Stimulated activated CD4-positive, alpha-beta T cell treated with anti-CD3 and anti-CD28 coated beads, Interleukin-4, amount 100 ng/mL, for 1 hour (primary cell): ENCODE measurements at places on chromosomes 3 and 15.

DNA sequence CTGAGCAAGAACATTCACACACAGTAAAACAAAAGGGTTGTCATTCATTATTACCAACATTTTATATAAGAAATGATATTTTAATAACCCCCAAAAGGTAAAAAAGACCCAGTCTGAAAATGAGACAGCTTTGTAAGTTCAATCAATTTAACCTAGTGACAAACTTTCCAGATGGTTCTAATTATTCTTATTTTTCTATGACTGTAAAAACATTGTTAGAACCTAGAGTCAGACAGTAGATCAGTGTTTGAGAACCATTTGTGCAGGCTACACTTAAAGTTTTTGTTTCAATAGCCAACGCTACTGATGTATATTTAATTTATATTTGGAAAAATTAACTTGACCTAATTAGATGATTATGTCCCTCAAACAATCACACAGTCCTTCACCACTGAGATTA is 708.4 kb upstream of the CBLB start:
- DNase-seq: no peak

- no peak for DNase-seq
Observed at GRCh38 chr15:80036071-80036470, 23.4 kb upstream of the ZFAND6 start.

DNA sequence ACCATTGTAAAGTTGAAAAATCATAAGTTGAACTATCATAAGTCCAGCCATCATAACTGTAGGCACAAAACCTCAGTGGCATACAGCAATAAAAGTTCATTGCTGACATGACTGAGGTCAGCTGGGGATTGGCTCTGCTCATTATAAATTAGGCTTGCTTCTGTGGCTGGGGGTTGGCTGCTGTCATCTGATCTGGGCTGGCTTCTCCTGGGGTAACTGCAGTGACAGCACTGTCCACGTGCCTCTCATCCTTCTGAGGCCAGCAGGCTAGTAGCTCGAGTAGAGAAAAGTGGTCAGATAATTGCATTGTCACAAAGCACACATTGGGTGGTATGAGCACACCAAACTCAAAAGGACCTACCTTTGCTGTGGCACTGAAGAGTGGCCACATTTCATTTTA is 31.3 kb downstream of the CMTM7 start:
- DNase-seq: no peak

DNA sequence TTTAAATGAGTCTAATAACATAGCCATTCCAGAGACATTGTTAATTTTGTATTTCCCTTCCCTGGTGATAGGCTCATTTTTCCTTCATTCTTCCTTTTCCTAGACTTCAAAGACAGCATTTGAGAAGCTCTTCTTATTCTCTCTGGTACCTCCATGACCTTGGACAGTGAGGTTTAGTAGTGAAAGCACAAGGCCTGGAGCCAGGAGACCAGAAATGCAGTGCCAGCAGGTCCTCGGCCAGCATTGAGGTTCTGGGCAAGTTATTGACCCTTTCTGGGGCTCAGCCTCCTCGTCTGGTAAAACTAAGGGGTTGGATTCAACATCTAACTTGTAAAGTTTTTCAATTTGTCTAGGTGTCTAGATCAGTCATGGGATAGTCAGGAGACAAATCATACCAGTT is 146.9 kb downstream of the SV2B start:
- DNase-seq: no peak

DNA sequence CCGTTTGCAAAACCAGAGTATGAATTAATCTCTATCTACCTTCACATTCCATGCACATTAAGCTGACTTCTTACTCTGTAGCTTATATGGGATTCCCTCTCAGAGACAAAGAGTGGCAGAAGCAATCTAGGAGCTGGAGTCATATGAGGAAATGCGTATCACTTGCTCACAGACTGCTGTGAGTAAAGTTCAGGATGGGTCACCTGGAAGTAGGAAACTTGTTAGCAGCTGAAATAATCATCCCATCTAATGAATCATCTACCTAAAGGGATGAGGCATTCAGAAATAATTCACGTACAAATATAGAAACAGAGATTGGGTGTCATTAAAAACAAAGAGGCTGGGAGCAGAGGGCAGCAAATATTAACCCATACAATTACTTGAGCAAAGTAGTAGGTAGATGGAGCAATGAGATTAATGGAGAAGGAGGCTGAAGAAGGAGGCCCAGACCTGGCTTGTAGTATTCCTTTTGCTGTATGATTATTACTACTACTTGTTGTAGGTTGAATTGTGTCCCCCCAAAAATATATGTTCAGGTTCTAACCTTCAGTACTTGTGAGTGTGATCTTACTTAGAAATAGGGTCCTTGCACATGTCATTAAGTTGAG is 866.3 kb downstream of the ROBO2 start:
- no peak for DNase-seq

DNA sequence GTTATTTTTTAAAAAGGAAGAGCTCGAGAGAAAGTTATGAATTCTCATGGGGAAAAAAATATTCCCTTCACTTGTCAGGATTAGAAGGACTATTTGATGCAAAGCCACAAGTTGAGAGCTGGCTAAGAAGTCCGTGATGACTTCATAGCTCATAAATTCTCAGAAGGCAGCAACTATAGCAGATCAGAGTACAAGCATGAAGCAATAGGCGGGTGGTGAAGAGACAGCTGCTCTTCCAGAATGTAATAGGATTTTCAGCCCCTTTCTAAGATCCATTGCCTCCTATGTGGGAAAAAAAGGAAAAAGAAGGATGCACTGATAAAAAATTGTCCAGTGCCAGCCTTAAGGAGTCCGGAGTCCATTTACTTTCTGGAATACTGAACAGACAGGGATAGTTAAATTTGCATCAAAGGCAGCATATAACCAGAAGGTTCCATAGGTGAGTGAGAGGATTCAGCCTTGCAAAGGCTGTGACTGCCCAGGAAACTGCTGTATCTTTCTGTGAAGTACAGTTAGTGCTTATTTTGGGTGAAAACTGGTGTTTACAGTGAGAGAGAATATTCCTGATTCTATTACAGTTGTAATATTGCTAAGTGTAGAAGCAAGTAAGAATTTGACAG is 929.5 kb upstream of the ALCAM start:
- no peak for DNase-seq

GRCh38 chr3:26592451-26592850 is 30.1 kb upstream of the LRRC3B start:
- DNase-seq: no peak

DNA sequence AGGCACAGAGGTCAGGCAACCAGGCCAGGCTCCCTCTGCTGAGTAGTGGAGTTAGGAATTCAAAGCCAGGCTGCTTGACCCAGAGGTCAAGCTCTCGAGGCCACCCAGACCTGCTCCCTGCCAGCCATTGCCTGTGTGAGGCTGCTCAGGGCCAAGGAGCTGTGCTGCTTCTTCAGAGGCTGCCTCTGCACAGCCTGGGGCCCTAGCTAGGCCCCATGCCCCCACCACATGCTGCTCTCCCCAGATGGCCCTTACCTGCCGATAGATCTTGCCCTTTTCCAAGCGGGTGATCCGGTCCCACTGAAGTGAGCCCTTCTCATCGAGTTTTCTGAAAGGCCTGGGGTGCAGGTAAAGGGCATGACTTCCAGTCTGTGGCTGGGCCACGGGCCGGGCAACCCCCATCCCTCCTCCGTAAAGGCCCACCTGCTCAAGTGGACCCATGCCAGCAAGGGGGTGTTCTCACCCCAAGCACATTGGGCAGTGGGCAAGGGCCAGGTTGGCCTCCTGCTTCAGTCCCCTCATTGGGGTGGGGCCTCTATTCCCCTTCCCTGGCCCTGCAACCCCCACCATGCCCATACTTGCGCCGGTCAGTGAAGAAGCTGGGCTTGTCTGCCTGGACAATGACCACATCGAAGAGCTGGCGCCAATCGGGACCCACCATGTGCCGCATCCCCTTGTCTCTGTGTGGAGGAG is 6.5 kb downstream of the NT5DC2 start:
- no peak for DNase-seq

DNA sequence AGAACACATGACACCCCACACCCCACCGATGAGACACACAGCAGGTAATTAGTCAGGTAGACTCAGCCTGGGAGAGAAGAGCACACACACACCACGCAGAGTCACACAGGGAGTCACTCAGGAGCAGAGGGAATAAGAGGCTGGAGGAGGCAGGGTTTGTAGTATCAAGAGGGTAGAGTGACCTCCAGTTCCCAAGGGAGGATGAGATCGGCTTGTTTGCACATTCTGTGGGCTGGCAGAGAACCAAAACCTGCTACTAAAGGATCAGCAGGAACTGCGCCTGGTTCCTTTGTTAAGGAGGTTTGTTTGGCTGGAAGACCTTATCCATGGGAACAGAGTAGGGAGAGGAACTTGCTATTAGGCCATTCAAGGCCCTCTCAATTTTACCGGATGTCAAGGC is 281.4 kb upstream of the SLCO3A1 start:
- DNase-seq: no peak

GRCh38 chr3:114219741-114220140 is 17.6 kb downstream of the ZNF80 start:
- no peak for DNase-seq

DNA sequence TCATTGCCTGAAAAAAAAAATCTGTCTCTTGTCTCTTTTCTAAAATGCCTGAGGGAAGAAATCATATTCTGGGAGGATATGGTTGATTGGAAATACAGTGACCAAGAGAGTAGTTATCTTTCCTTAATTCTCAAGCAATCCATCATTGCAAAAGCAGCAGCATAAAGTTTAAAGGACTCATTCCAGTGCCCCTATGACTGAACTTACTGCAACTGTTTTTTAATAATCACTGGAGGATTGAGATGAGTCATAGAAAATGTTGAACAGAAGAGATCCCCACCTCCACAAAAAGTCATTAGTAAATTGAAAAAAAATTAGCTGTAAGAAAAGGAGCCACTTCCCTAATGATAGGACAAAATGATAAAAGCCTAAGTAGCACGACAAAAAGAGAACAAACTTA is 121.5 kb downstream of the SLC9A9 start:
- no peak for DNase-seq

- no peak for DNase-seq
Observed at GRCh38 chr3:152738656-152739055, 96.3 kb upstream of the P2RY1 start.
